Naive B cell (primary cell): ENCODE measurements at places on chromosomes 1 and 21. TPM values are rescaled to one million over a fixed set of nuclear protein-coding genes. Genes with fewer than 3 reads are reported as not detected.

- no peak for DNase-seq
- no peaks in the 10 kb centered on the region for H3K4me1 ChIP-seq
- H3K27ac ChIP-seq, result no peak overlapping the region
- no peak overlapping the region for H3K4me3 ChIP-seq
- no peaks in the 10 kb centered on the region for H3K36me3 ChIP-seq
Observed at GRCh38 chr1:201938440-201939035, 7.8 kb downstream of the LMOD1 start.

PPFIA4 gene
- polyA plus RNA-seq, result not detected

DNA sequence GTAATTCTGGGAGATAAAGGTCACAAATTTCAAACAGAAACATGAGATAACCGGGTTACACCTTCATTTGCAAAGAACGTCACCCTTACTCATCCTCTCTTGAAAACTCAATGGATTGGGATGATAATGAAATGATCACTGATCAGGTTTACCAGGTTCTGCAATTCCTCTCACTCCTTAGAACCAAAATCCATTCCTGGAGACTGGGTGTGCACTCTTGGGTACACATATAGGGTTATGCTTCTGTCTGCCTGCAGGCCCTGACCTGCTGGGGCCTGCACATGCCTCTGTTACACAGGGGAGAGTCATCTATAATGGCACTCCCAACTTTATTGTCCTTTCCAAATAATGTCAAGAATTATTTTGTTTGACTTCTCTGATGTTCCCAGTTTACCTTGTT lies 8.3 kb downstream of the SUSD4 start:
- DNase-seq, result no peak
- no peaks in the 10 kb centered on the region for H3K4me1 ChIP-seq
- no peak overlapping the region for H3K4me3 ChIP-seq
- H3K36me3 ChIP-seq, result no peaks in the 10 kb centered on the region
- H3K27ac ChIP-seq, result no peak overlapping the region

DNA sequence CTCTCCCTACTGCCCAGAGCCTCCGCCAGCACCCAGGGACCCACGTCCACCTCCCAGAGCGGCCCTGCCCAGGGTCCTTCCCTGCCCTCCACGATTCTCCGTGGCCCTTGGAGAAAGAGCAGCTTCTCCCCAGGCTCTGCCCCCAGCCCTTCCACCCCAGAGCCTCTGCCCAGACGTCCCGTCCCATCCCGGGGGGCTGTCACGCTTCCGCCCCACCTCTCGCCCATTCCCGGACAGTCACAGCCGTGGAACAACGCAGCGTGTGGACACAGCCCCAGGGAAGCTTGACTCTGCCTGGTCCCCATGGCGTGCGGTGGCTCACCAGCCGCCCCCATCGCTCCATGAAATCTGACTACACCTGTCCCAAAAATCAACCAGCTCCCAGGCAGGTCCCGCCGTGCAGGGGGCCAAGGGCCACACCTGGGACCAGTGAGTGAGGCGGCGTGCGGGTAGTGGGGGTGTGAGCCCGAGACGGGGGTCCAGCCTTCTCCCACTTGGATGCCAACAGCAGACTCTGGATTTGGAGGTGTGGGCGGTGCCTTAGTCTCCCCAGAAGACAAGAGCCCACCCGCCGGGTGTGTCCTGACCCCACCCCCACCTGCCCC lies 12.5 kb upstream of the TTLL10 start:
- H3K4me1 ChIP-seq, result peaks cover 2% of the 10 kb centered on the region
- no peak overlapping the region for H3K27ac ChIP-seq
- no peaks in the 10 kb centered on the region for H3K27me3 ChIP-seq
- DNase-seq, result no peak

DNA sequence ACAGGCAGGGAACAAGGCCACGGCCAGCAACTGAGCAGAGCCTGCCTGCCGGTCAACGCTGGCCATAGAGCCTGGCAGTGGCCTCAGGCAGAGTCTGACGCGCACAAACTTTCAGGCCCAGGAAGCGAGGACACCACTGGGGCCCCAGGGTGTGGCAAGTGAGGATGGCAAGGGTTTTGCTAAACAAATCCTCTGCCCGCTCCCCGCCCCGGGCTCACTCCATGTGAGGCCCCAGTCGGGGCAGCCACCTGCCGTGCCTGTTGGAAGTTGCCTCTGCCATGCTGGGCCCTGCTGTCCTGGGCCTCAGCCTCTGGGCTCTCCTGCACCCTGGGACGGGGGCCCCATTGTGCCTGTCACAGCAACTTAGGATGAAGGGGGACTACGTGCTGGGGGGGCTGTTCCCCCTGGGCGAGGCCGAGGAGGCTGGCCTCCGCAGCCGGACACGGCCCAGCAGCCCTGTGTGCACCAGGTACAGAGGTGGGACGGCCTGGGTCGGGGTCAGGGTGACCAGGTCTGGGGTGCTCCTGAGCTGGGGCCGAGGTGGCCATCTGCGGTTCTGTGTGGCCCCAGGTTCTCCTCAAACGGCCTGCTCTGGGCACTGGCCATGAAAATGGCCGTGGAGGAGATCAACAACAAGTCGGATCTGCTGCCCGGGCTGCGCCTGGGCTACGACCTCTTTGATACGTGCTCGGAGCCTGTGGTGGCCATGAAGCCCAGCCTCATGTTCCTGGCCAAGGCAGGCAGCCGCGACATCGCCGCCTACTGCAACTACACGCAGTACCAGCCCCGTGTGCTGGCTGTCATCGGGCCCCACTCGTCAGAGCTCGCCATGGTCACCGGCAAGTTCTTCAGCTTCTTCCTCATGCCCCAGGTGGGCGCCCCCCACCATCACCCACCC lies at the start of gene TAS1R3:
TAS1R3 (plus strand) TSS at position 213 of the 898 bp plus-strand sequence; CDS start at position 279, 66 bp downstream.
- no peaks in the 10 kb centered on the region for H3K27me3 ChIP-seq
- peaks cover 3% of the 10 kb centered on the region for H3K4me1 ChIP-seq
- no peak for DNase-seq
- no peaks in the 10 kb centered on the region for H3K36me3 ChIP-seq
- no peak within 1 kb of the TSS for H3K27ac ChIP-seq

- H3K4me1 ChIP-seq, result peaks cover 37% of the 10 kb centered on the region
- H3K36me3 ChIP-seq, result no peaks in the 10 kb centered on the region
- DNase-seq, result no peak
- no peaks in the 10 kb centered on the region for H3K27me3 ChIP-seq
- peak overlapping the region; percentile 70 for H3K27ac ChIP-seq
Observed at GRCh38 chr1:30781906-30782305, 24.3 kb upstream of the LAPTM5 start.

OLIG2 gene
- not detected for polyA plus RNA-seq

- peaks cover 10% of the 10 kb centered on the region for H3K27me3 ChIP-seq
- no peak overlapping the region for H3K27ac ChIP-seq
- H3K36me3 ChIP-seq, result no peaks in the 10 kb centered on the region
Observed at GRCh38 chr1:55726994-55727393, 511.8 kb upstream of the USP24 start.

DNA sequence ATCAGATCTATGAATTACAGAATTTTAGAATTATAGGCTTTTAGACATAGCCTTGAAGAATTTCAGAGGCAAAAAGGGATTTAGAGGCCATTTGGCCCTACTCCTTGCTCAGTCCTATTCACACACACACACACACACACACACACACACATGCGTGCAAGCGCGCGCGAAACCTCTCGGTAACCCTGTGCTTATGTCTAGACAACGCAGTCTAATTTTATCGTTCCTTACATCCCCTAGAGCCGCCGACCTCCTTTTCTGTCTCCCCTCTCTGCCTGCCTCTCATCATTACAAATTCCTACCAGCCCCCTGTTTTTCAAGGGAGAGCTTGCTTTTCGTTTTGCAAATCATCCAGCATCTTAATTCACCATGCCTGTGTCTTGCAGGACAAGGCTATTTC lies 252.1 kb downstream of the FOXD2 start:
- DNase-seq, result no peak
- no peak overlapping the region for H3K27ac ChIP-seq
- peaks cover 21% of the 10 kb centered on the region for H3K27me3 ChIP-seq
- no peaks in the 10 kb centered on the region for H3K36me3 ChIP-seq
- no peak overlapping the region for H3K4me3 ChIP-seq

GRCh38 chr1:113659556-113659955 lies 99.7 kb downstream of the PHTF1 start:
- H3K27ac ChIP-seq, result peak overlapping the region; percentile 21
- DNase-seq, result no peak
- no peaks in the 10 kb centered on the region for H3K4me1 ChIP-seq

SLC37A1 gene
- polyA plus RNA-seq, result 8.8 TPM
